ENCODE measurements at places on chromosomes 12 and 14.

- no peak for DNase-seq
These were observed 3.4 kb downstream of the CHGA start for GRCh38 chr14:92926180-92926845.

DNA sequence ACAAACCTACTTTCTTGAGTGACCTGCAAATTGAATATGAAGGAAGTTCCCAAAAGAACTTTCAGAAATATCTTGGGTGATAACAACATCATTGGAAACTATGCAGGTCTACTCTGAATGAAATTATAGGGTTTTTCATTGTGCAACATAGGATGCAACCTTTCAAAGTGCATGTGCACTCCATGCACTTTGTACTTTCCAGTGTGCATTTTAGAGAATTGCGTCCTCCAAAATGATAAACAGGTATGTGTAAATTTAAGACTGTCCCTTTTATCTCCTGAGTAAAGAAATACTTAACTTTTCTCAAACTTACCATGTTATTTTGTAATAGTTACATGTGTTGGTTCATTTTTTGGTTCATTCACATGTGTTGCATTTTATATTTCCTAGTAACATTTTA, 13.2 kb downstream of the SRSF5 start:
- DNase-seq, result no peak

DNA sequence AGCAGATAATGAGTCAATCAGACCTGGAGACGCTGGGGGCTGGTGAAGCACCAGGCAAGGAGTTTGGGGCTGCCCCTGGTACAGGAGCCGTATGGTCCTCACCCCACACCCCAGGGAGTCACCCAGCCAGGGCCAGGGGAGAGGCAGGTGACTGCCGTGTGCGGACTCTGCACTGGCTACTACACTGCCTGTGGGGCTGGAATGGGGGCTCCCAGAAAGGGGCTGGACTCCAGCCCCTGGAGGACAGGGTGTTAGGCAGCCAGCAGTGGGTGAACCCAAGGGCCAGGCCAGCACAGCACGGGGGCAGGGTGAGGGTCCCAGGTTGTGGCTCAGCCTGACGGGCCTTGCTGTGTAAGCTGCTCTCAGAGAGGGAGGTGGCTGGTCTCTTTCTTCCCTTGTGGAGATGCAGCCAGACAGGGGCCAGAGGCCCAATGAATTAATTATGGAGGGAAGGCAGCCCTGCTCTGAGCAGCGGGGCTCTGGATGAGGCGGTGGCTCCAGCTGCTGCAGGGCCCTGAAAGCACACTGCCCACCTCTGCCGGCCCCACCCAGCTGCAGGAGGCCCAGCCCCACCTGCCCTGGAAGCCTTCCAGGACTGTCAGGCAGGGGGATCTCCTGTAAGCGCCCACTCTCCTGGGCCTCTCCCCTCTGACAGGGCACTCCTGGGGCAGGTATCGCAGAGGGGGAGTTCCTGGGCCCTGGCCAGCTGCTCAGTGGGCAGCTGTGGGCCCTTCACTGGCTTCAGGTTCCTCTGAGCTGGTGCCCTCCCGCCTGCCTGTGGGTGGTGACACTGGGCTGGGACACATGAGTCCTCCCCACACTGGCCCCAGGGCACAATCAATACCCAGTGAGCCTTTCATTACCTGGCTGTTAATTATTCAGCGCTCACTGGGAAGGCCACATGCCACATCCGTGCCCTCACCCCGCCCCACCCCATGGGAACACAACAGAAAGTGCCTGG, 142.5 kb upstream of the C14orf180 start:
- no peak for DNase-seq

GRCh38 chr12:15693228-15693911, 95.8 kb downstream of the EPS8 start:
- no peak for DNase-seq

DNA sequence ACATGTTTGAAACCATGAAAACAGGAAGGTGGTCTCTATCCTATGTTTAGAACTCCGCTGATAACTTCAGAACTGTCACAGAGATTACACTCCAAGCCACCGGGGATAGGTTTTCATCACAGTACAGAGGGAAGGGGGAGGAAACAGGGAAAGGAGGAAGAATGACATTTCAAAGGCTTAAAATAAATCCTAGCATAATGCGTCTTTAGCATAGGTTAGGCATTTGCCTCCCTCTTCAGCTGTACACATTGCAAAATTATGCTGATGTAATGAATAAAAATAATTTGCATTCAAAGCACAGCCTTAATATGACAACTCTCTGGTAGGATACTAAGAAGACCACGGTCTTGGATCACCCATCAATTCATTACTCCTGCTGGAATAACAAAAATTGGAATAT, 54.3 kb upstream of the PYGL start:
- no peak for DNase-seq

- no peak for DNase-seq
These were observed 217.4 kb downstream of the SLC41A2 start for GRCh38 chr12:104740668-104741067.

DNA sequence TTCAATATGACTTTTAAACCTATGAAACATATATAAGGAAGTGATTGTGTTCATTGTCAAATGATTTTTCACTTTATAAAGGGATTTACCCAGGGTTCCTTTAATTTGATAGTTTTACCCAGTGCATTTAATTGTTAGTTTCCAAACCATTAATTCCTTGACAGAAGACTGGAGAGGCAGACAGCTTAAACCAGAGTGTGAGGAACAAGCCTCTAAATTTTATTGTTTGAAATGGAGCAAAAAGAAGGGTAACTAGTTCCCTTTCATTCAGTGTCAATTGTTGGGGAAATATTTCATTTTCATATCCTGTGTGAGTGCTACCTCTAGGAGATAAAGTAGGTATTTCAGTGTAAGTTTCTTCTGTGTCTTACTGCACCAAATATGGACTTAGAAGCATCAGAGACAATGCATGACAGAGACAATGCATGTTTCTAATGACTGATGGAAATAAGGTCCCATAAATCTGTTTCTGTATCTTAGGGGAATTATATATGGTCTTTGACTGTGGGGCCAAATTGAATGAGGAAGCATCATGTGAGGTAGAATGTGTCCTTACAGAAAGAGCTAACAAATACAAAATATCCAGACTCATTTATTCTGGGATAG, 120.5 kb downstream of the TMTC2 start:
- DNase-seq, result no peak

DNA sequence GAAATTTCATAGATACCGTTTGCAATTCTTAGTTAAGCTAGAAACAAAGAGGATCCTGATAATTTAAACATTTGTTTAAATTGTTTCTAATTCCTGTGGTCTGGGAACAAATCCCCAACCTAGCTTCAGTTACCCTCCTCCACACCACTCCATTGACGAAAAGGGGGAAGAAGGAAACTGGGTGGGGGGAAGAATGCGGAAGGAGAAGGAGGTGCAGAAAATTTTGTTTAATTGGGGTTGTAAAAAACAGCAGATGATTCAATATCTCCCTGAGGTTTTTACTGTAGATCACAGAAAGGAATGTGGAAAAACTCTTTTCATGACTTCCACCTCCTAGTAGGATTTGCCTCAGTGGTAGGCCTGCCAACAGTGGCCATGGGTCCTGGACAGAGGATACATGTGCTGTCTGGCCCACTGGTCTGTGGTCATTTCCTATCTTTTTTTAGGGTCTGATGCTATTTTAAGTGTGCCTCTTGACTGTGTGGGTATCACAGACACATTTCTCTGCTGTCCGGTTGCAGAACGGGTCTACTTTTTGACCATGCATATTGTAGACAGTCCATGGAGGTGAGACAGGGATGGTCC, 122.9 kb upstream of the PCED1B start:
- no peak for DNase-seq

DNA sequence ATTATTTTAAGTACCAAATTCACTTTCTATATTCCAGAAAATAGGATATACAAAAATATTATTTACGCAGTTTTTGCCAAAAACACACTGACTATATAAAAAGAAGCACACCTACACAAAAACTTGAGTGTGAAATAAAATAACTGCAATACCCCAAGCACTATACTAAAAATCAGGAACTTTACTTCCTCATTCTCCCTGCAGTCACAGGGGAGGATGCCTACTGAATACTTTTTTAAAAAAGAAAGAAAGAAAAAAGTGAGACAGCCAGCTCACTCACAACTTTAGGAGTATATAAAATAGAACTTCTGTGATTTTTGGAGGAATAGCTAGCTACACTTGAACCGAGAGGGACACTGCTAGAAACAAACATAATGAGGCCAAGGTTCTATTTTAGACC, 12.2 kb downstream of the RPS6KA5 start:
- no peak for DNase-seq

DNA sequence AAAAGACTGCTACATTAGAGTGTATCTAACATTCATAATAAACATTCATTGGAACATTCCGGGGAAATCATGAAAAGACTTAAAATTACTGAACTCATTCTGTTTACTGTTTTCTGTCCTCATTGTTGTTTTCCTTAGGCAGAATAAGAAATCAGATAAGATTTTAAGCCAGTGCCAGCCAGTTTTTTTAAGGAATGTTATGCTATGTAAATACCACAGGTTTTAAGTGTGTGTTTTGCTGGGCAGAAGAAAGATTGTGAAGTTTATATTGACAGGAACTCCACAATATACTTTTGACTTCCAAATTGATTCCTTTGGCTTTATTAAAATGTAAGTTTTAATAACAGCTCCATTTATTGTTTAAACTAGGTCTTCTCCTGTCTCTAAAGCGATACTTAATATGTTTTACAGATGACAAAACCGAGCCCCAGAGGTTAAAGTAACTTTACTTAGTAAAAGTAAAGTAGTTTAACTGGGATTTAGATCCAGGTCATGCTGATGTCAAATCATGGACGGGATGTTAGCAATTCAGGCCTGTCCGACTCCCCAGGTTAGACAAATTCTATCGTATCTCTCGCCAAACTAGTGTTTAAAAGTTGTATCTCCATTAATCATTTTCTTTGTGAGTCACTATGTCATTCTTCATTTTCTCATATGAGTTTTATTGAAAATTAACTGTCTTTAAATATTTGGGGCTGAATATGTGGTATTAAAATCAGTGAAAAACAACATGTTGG, 1.7 kb downstream of the LARP4 start:
- no peak for DNase-seq

GRCh38 chr12:46920499-46920898, 94.7 kb upstream of the SLC38A4 start:
- no peak for DNase-seq

- no peak for DNase-seq
These were observed 101.3 kb downstream of the LGMN start for GRCh38 chr14:92646952-92647796.

GRCh38 chr14:81095539-81095938, 125.2 kb downstream of the GTF2A1 start:
- no peak for DNase-seq

DNA sequence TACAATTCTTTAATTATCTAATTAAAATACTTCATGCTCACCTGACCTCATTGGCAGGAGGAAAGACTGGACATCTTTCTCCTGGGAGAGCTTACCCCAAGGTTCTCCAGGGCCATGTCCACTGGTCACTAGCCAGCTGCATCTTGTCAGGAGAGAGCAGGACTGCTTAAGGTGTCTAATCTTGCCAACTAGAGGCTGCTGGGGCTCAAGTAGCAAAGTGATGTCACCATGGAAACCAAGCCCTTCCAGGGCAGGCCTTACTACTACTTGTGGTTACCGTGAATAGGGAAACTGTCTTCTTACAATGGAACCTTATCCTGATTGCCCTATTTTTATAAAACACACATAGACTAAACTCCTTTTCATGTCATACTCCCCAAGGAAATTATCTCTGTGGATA, 376.4 kb downstream of the SNAPC1 start:
- no peak for DNase-seq

DNA sequence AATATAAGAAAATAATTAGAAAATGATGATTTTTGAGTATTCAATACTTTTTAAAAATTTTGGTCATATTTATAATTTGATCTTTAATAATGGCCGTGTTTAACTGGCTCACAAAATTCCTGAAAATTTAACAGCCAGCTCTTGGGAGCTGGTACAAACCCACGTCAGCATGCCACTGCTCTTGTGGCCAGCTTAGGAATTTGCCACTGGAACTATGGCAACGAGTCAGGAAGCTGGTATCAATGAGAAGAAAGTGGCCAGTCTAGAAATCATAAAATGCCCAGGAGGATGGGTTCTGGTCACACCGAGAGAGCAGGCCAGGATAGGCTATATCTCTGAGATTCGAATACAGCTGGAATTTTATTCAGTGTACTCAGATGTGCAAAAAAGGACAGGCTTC, 72.2 kb upstream of the PLEKHG3 start:
- no peak for DNase-seq

- DNase-seq, result no peak
These were observed 7.8 kb downstream of the ACVRL1 start for GRCh38 chr12:51915003-51915625.

- DNase-seq, result no peak
These were observed 1.3 kb upstream of the CLBA1 start for GRCh38 chr14:104984056-104984894.
